Activated naive CD4-positive, alpha-beta T cell (primary cell): ENCODE measurements at places on chromosomes 7 and 10.

DNA sequence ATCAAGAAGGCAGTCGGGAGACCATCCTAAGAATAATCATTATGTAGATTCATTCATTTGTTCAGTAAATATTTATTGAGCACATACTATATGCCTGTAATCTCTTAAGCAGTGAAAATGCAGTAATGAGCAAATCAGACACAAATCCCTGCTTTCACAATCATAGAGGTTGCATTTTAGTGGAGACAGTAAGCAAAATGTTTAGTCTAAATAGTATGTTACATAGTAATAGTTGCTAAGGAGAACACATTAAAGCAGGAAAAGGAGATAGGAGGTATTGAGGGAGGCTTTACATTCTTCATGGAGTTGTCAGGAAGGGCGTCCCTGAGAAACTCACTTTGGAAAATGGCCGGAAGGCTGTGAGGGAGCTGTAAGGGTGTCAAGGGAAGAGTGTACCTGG lies 79.9 kb downstream of the CDK14 start:
- DNase-seq, result no peak

- DNase-seq, result no peak
Observed at GRCh38 chr10:71687480-71687879, 32.1 kb downstream of the C10orf105 start.

DNA sequence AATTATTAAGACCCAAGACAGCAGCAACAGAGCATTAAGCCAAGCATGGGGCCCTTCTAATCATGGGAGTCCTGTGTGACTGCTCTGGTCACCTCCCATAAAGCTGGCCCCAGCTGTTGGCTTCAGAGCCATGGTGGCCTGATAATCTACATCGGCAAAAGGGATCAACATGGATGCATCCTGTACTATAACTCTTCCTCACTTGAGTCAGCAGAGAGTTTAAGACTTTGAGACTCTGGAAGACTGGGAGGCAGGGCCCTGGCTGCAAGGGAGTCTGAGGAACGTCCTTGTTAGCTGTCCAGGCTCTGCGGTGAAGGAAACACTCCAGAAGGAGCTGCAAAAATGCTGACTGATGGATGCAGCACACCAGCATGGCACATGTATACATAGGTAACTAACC lies 95.0 kb upstream of the KIAA1217 start:
- DNase-seq, result no peak

DNA sequence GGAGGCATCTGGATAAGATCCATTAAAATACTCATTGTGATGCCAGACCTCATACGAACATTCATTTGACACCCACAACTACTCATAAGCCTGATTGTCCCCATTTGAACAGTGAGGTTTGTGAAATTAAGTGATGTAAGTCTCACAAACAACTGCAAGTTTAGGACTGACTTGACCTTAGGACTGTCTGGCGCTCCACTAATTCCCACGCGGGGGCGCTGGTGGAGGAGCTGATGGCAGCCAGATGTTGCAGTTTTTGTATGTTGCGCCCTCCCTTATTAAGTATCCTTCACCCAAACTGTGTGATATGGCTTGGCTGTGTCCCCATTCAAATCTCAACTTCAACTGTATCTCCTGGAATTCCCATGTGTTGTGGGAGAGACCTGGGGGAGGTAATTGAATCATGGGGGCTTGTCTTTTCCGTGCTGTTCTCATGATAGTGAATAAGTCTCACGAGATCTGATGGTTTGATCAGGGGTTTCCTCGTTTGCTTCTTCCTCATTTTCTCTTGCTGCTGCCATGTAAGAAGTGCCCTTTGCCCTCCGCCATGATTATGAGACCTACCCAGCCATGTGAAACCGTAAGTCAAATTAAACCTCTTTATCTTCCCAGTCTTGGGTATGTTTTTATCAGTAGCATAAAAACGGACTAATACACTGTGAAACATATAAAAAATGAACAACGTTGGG lies 20.3 kb upstream of the TIAL1 start:
- no peak for DNase-seq

DNA sequence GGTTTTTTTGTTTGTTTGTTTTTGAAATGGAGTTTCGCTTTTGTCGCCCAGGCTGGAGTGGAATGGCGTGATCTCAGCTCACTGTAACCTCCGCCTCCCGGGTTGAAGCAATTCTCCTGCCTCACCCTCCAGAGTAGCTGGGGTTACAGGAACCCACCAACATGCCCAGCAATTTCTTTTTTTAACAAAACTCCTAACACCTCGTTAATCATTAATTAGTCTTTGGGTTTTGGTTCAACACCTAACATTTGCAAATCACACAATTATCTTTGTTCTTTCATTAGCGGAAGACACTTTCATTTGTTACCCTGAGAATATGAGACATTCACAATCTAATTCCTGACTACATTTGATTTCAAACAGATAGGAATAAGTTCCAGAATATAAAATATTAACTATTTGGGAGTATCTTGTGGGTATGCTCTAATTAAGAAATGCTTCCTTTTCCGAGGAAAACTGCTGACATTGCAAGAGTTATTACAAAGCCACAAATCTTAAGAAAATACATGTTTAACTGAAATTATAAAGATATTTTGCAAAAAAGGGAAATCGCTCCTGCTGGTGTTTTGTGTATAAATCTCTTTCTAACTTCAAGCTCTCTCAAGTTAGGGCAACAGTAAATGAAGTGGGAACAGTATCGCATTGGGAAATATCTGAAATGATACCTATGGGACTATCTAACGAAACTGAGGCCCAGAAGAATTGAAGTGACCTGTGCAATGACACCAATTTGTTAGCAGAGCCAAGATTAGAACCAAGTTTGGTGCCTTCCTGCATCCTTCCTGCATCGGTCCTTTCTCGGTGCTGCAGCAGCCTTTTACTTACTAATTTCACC lies 1.2 kb upstream of the LSM8 start:
- DNase-seq, result no peak
